ENCODE measurements at places on chromosomes 1 and 21. TPM values are rescaled to one million over a fixed set of nuclear protein-coding genes. Genes with fewer than 3 reads are reported as not detected.

The EXO1 gene
- not detected for polyA plus RNA-seq

The EXTL1 gene
- 5.7 TPM for polyA plus RNA-seq

The RNU1-2 gene
- polyA plus RNA-seq, result not detected

- no peak for DNase-seq
These were observed 28.2 kb upstream of the TEKT2 start for GRCh38 chr1:36055706-36056105.

- no peak for DNase-seq
These were observed 246.4 kb downstream of the PBX1 start for GRCh38 chr1:164805399-164805798.

- no peak for DNase-seq
These were observed 486.9 kb upstream of the USP24 start for GRCh38 chr1:55702064-55702463.

- no peak for DNase-seq
These were observed 16.7 kb upstream of the PSMD4 start for GRCh38 chr1:151237678-151238466.
